ENCODE measurements at places on chromosomes 11 and 22. TPM values are rescaled to one million over a fixed set of nuclear protein-coding genes. Genes with fewer than 3 reads are reported as not detected.
A peak's percentile ranks its signal among the peaks of the same experiment; 100 is the strongest.

GRCh38 chr22:45318168-45318557, 8.4 kb downstream of the FAM118A start:
- peaks cover 66% of the 10 kb centered on the region for H3K4me1 ChIP-seq
- H3K4me3 ChIP-seq, result peak overlapping the region; percentile 40
- peak overlapping the region; percentile 98 for H3K27ac ChIP-seq
- H3K36me3 ChIP-seq, result peaks cover 3% of the 10 kb centered on the region
- peak; percentile 92 for DNase-seq
- no peaks in the 10 kb centered on the region for H3K27me3 ChIP-seq

- no peaks in the 10 kb centered on the region for H3K4me1 ChIP-seq
- no peak overlapping the region for H3K4me3 ChIP-seq
- no peaks in the 10 kb centered on the region for H3K36me3 ChIP-seq
- DNase-seq, result no peak
- H3K27ac ChIP-seq, result no peak overlapping the region
These were observed 3.2 kb upstream of the PLA2G3 start for GRCh38 chr22:31143537-31143936.

- peak; percentile 8 for DNase-seq
- H3K4me1 ChIP-seq, result peaks cover 11% of the 10 kb centered on the region
- no peaks in the 10 kb centered on the region for H3K27me3 ChIP-seq
- H3K36me3 ChIP-seq, result no peaks in the 10 kb centered on the region
- no peak overlapping the region for H3K27ac ChIP-seq
- H3K4me3 ChIP-seq, result no peak overlapping the region
These were observed 122.2 kb downstream of the ST3GAL4 start for GRCh38 chr11:126477535-126478305.

- H3K27me3 ChIP-seq, result peaks cover 3% of the 10 kb centered on the region
- no peak overlapping the region for H3K27ac ChIP-seq
- peaks cover 2% of the 10 kb centered on the region for H3K4me1 ChIP-seq
- H3K36me3 ChIP-seq, result peaks cover 17% of the 10 kb centered on the region
These were observed 1.1 kb downstream of the GATD1 start for GRCh38 chr11:776263-776560.

RBMXL2 gene
- total RNA-seq, result not detected

CSTF3 gene
- 24.9 TPM for total RNA-seq

FZD4 gene
- 0.20 TPM for total RNA-seq
